ENCODE measurements at places on chromosomes 12 and 14.

- no peak for DNase-seq
Observed at GRCh38 chr14:24335461-24336171, 745 bp upstream of the ADCY4 start.

DNA sequence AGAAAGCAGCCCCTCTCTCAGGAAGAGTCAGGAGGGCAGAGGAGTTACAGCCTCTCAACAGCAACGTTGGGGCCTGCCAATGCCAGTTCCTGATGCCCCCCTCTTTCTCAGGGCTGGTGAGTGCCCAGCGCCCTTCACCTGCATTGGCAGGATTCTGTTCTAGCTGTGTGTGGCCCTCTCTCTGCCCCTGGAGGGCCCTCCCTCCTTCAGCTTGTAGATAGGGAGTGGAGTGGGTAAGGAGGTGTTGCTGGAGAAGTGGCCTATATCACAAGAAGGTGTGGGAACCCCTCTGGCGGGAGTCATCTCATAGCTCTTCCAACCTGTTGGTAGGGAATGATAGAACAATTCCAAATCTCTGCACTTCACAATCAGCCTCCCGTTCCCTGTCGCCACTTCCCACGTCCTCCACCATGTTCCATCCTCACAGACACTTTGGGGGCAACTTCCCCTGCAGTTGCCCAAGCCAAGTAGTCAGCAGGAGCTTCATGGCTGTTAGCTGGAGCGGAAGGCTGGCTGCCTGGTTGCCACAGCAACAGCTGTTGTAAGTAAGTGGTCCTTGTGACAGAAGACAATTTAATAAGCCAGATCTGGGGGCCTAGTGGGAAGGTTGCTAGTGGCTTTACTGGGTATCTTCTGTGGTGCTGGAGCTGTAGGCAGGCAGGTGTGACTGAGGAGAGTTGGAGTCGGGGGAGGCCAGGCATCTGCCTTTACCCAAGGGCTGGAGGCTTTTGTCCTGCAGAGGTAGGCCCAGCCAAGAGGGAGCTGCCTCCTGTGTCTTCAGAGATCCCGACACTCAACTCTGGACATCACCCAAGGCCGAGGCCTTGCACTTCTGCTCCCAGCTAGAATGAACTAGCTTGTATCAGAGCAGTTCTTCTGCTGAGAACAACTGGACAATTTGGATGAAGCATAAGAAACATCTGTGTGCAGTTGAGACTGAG is 38.4 kb downstream of the GALNT16 start:
- no peak for DNase-seq

GRCh38 chr12:104673696-104674482 is 217.1 kb downstream of the CHST11 start:
- DNase-seq, result no peak

GRCh38 chr12:3789838-3790237 is 36.9 kb upstream of the CRACR2A start:
- DNase-seq, result no peak

DNA sequence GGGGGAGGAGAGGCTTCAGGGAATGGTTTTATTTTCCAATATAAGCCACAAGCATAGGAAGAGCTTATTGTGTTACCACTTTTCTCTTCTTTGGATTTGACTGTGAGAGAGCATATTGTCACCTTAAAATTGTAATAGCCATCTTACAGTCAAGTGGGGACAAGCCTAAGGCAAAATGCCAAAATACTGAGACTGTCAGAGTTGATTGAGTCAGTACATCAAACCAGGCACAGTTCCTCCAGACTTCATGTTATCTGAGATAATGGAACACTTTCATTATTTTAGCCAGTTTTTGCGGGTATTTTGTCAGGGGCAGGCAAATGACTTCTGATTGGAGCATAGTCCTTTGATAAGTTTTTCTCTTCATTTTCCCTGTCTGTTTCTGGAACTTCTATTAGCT is 19.5 kb upstream of the NUBPL start:
- DNase-seq, result no peak

DNA sequence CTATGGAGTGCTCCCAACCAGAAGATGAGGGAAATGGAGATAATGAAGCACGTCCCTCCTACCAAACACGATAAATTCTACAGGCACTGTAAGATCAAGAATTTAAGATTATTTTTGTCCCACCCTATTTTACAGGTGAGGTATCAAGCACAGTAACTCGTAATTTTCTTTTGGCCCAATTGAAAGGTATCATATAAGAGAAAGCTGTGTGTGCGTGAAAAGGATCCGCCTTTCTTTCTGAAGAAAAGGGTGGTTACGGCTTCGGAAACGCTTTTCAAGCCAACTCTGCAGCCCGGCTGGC is 733 bp upstream of the KLHDC2 start:
- no peak for DNase-seq

GRCh38 chr14:39374851-39375250 is 57.4 kb downstream of the FBXO33 start:
- no peak for DNase-seq

- DNase-seq, result no peak
Observed at GRCh38 chr14:66378712-66379505, 107.3 kb upstream of the CCDC196 start.

DNA sequence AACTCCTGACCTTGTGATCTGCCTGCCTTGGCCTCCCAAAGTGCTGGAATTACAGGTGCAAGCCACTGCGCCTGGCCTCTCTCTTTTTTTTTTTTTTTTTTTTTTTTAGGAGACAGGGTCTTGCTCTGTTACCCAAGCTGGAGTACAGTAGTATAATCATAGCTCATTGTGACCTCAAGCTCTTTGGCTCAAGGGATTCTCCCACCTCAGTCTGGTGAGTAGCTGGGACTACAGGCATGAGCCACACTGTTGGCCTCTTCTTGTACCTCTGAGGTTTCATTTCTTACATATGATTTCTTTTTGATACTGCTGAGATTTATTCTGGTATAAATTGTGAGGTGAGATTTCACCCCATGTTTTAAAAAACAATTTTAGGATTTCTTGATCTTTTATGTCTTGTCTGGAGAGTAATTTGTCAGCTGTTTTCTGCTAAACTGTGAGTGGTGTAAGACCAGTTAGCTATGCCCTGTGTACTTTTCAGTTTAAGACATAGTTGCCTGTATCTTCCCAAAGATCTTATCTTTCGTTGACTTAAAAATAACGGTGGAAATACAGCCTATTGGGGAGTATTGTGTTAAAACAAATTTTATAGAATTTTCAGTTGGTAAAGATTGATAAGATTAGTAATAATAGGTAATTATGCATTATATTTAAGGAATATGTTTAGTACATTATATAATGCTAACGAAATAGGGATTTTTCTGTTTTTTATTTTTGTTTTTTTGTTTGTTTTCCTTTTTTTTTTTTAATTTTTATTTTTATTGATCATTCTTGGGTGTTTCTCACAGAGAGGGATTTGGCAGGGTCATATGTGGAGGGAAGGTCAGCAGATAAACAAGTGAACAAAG is 31.7 kb downstream of the WDR20 start:
- DNase-seq, result no peak

GRCh38 chr12:119299130-119299529 is 35.4 kb upstream of the CCDC60 start:
- no peak for DNase-seq

DNA sequence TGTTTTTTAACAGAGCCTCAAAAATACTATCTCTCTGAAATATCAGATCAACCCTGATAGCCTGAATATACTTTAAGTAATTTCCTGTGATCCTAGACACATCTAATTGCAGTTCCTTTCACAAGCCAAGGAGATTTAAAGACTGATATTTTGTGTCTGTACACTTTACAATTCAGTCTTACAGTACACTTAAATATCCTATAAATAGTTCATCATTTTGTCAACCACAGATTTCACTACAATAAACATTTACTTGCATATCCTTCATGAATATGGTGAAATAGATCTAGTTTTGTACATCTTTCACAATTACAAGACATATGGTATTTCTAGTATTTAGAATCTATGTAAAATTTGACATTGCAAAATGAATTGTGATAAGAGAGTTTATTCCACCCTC is 161.0 kb downstream of the PAX9 start:
- DNase-seq, result no peak

GRCh38 chr12:84601483-84601882 is 311.1 kb downstream of the SLC6A15 start:
- DNase-seq, result no peak

- no peak for DNase-seq
Observed at GRCh38 chr12:53484686-53485575, 14.3 kb downstream of the MAP3K12 start.

- no peak for DNase-seq
Observed at GRCh38 chr12:21992823-21993222, 51.6 kb upstream of the ABCC9 start.

DNA sequence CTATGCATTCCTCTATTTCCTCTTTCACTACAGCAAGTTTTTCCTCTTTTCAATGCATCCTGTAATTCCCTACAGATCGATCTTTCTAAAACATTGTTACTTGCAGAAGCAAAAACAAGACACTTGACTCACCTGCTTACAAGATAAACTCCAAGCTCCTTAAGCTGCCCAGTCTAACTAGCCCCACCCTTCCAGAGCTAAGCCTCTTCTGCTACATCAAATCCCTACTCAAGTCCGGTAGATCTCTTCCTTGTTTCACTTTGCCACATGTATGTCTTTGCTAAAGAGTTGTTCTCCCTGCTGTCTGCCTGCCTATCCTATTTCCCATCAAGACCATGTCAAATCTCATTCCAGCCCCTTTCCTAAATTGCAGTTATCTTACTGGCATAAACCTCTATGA is 724.8 kb downstream of the C12orf50 start:
- DNase-seq, result no peak

DNA sequence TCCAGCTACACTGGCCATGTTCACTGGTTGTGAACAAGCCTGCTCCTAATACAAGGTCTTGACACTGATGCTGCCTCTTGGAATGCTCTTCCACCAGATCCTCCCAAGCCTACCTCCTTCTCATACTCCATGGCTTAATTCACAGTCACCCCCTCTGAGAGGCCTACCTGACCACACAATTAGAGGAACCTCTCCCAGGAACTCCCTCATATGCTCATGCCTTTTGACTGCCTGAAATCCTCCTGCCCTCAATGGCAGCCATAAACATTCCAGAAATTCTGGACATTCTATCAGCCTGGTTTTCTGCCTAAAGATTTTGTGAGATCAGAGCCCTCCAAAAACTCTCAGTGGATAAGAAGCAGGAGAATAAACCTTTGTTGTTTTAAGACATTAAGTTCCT is 340.2 kb downstream of the C12orf75 start:
- DNase-seq, result no peak

DNA sequence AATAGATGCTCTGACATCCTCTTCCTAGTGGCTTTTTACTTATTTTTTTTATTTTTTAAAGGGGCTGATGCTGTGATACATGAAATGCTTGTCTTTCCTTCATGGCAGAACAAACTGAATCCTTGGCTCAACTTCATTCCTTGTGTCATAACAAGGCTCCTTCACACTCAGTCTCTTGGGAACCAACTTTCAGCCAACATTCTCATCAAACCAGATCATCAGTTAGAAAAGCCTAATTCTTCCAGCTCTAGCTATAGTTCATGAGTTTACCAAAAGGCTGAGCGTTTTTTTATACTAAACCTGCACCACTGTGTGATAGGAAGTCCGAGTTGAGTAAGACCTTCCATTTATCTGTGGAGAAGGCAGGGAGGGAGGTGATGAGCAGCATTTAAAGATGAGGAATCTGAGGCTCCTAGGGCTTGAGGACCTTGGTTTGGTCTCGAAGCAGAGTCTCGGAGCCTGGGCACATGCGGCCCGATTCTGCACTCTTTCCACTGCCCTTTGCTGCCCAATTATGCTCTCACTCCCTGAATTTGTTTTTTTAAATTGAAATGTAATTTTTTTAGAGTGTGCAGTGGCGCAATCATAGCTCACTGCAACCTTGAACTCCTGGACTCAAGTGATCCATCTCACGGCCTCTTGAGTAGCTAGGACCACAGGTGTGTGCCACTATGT is 8.2 kb downstream of the GPRC5D start:
- DNase-seq, result no peak

DNA sequence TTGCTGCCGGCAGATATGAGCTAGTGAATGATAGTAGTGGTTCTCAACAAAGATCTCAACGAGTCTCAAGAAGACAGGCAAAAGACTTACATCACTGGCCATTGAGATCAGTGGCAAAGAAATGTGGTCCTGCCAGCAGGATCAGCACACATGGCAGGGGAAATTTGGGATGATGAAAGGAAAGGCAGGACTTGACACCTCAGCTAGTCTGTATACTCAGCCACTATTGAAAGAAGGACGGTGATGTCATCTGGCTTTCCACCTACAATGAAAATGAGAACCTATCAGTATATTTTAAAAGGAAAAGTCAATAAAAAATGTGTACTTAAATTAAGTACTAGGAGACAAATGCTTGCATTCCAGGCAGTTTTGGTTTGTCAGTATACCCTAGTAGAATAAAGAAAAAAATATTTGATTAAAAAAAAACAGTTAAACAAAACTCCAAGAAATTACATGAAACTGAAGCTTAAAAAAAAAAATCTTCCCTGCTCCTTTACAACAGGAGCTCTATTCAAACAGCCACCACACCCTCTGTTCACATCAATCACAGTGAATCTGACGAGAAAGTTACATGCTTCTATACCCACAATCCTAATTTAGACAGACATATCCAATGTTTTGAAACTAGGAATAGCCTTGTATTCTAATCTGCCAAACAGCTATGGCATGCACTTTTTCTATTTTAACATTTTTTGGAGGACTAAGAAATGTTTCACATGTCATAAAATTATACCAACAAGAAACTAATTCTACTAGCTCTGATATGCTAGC is 34.9 kb downstream of the RAD9B start:
- no peak for DNase-seq

- DNase-seq, result no peak
Observed at GRCh38 chr12:16568873-16569272, 37.1 kb downstream of the LMO3 start.

DNA sequence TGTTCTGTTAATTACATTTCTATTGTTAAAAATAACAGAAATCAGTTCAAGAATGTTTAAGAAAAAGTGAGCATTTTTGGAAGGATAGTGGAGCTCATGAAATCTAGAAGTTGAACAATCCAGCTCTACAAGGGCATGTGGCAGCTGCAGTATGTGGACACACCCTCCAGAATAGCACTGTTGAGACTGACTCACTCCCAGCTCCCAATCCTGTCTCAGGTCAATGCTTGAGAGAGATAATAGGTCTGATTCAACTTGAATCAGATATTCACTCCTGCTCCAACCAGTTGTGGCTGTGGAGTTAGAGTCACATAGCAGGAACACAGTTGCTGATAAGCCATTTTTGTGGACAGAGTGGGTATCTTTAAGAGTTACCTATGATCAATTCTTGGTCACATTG is 113.0 kb upstream of the NTF3 start:
- DNase-seq, result no peak

DNA sequence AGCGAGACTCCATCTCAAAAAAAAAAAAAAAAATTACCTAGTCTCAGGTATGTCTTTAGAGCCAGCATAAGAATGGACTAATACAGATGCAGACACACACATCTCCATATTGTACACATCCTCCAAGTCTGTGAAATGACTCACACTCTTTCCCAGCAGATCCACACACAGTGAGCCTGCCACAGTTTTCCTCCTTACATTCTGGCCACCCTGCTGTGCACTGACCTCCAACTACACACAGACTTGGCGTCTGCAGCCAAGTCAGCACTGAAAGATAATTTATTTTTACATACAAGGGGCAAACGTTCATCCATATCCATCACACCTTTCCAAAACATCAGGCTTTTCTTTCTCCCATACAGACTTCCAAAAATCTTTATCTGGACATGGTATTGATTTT is 115.9 kb downstream of the SLC25A21 start:
- DNase-seq, result no peak
